GM06990 (cell line): ENCODE measurements at places on chromosomes 11 and 22.

DNA sequence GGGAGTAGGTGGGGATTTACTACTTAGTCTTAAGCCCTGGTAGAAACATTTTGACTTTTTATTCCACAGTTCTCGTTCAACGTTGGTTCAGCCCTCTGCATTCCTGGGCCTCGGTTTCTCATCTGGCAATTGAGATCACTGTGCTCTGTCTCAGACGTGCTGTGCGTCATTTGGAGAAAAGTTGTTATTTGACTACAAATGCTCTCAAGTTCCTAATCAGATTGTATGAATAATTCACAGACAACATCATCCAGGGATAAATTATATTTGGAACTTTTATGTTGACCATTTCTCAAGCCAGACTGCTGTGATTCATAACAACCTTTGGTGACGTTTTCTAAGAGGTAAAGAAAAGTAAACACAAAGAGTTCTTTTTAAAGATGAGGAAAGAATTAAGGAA, 69.2 kb downstream of the BLID start:
- DNase-seq = no peak

GRCh38 chr22:50308986-50309600, 1.6 kb upstream of the PLXNB2 start:
- peak; percentile 18 for DNase-seq

- DNase-seq = no peak
Measured at GRCh38 chr22:32043391-32043790, 330 bp downstream of the SLC5A1 start.

- DNase-seq = peak; percentile 87
Measured at GRCh38 chr22:50306753-50307749, at the start of gene PLXNB2. PLXNB2 (minus strand) TSS chr22:50307646; CDS start chr22:50290584, 17,062 bp downstream.

GRCh38 chr11:66076561-66076960, 6.5 kb downstream of the PACS1 start:
- DNase-seq = no peak
